Left renal cortex interstitium (tissue), 4 donors: ENCODE measurements at places on chromosomes 6 and 20. TPM values are rescaled to one million over a fixed set of nuclear protein-coding genes. Genes with fewer than 3 reads are reported as not detected.

The TCF15 gene
- 1.4 TPM for polyA plus RNA-seq

The MCHR2 gene
- not detected for polyA plus RNA-seq

The RALY gene
- polyA plus RNA-seq, result 217 TPM

The CAPN11 gene
- polyA plus RNA-seq, result 0.38 TPM

The BFSP1 gene
- 3.5 TPM for polyA plus RNA-seq

The MYCT1 gene
- 12.5 TPM for polyA plus RNA-seq

The ARMC12 gene
- 1.7 TPM for polyA plus RNA-seq
